ENCODE measurements at places on chromosomes 2 and 18. TPM values are rescaled to one million over a fixed set of nuclear protein-coding genes. Genes with fewer than 3 reads are reported as not detected.

CNNM4 gene
- total RNA-seq = 11.4 TPM

RETREG2 gene
- 76.0 TPM for total RNA-seq

IMP4 gene
- total RNA-seq = 160 TPM

M1AP gene
- not detected for total RNA-seq

KCNJ13 gene
- total RNA-seq = not detected

HAAO gene
- not detected for total RNA-seq

CHRND gene
- 0.09 TPM for total RNA-seq

RAMP1 gene
- total RNA-seq = not detected

TMEM198 gene
- 0.80 TPM for total RNA-seq

TEKT4 gene
- not detected for total RNA-seq

CD207 gene
- total RNA-seq = 0.07 TPM

ASIC4 gene
- total RNA-seq = 0.05 TPM

MYOM1 gene
- total RNA-seq = 0.13 TPM

FOXI3 gene
- total RNA-seq = 0.03 TPM

All from A549 treated with dexamethasone at 1 μM for 4 hours (cell line).